ENCODE measurements at places on chromosomes 12 and 14.

GRCh38 chr12:47124451-47124850, 44.7 kb upstream of the AMIGO2 start:
- no peak for DNase-seq

- no peak for DNase-seq
These were observed 2.3 kb downstream of the COCH start for GRCh38 chr14:30876692-30877091.

DNA sequence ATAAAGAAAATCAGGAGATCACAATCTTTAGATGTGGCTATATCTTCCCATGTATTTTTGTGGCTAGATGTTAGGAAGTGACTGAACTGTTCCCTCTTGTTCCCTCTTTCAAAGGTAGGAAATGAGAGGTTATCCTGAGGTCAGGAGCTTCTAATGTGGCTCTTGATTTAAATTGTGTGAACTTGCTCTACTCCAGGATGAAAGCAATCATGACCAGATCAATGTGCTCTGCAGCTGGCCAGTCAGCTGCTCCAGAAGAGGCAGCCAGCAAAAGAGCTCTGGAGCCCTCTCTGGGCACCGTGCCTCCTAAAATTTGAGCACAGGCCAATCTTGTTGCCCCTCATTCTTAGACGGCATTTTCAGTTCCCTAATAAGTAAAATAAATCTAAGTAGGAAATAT, 32.0 kb downstream of the CDK17 start:
- DNase-seq, result no peak

- DNase-seq, result no peak
These were observed 82.0 kb upstream of the PTHLH start for GRCh38 chr12:28054583-28054982.

GRCh38 chr14:50964683-50965390, 20.6 kb upstream of the PYGL start:
- no peak for DNase-seq

- no peak for DNase-seq
These were observed 22.4 kb upstream of the FBRSL1 start for GRCh38 chr12:132467511-132467910.

DNA sequence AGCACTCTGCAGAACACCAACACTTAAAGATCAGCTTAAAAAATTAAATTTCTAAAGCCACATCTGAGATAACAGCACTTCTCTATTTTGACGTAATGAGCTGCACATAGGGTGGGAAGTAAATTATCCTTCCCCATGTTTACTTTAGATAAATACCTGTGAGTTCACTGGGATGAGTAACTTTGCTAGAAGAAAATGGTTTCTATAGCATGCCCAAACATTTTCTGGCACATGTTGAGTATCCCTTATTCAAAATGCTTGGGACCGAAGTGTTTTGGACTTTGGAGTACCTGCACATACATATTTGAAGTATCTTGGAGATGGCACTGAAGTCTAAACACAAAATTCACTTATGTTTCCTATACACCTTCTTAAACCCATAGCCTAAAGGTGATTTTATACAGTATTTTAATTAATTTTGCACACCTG, 6.6 kb downstream of the SLC38A2 start:
- DNase-seq, result no peak

GRCh38 chr12:19451196-19451595, 11.9 kb downstream of the AEBP2 start:
- DNase-seq, result no peak

DNA sequence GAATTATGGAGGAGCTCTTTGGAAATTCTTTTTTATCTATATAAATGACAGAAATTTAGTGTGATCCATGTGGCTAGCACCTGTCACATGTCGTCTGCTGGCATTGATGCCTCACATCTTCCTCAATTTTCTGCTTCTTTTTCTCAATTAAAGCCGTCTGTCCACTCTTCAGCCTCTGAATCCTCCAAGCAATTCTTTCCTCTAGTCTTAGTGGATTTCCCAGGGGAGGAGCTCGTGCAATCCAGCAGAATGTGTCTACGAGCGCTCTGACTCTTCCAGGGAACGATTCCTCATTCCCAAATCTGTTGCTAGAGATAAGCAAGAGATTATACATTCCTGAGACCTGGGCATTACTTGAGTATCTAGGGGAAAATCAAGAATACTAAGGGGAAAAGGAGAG, 176.6 kb downstream of the EMP1 start:
- no peak for DNase-seq

GRCh38 chr12:80807640-80808288, 91.1 kb downstream of the MYF5 start:
- DNase-seq, result no peak

- DNase-seq, result no peak
These were observed 112.2 kb downstream of the CHST11 start for GRCh38 chr12:104568935-104569334.

DNA sequence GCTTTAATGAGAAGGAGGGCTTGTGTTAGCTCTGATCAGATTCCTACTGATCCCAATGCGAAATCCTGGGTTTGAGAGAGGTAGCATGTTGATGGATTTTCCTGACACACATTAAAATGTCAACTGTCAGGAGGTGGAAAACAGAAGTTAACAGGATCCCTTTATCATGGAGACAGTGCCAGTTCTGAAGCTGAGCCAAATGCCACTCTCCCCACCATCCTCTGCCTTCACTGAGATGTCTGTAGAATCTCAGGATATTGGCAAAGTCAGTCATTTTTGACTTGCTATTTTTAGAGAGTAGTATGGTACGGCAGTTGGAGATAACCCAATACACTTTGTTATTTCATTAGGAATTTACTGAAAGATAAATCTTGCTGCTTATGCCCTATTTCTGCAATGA, 1816.2 kb upstream of the FLRT2 start:
- DNase-seq, result no peak

DNA sequence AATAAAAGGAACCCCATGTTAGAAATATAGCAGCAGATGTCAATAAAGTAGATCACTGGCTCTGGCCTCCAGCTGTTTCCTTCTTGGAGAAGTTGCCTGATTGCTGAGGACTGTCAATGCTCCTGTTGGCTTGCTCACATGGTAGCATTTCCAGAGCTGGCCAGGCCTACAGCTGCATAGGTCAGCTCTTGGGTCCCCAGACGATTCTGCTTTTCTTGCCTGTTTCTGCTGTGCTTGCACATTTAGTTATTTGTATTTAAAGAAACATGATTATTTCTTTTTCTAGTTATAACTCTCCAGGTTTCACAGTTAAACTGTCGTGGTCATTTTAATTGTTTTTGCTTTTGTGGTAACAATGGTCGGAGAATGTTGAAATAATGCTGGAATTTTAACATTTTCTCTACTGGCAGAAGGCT, 7.2 kb downstream of the NAV3 start:
- DNase-seq, result no peak

DNA sequence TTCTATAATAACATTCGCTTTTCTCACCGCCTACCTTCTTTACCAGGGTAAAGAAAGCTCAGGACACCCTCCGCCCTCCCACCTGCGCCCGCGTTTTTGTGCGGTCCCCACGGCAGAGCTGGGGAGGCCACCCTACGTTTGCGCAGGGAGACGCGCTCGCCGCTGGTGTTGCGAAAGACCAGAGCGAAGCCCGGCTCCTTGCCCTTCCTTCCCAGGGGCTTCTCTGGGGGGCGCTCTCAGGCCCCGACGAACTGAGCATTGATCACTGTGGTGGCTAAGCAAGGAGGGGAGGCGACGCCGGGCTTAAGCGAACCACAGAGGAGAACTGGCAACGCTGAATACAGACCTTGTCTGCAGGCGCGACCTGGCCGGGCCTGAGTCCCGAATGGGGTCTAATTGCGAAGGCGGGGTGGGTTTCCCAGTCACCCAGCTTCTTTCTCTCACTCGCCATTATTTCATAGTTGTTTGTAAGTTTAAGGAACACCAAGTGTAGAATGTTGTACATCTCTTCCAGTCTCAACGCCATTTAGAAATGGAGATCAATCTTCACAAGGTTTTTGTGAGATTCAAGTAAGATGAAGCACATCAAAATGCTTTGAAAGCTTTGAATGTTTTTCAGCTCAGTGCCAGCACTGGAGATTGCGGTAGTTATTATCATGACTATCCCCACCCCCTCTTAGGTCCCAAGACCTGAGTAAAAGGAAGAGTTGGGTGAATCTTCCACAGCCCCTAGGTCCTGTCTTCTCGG, 1.7 kb upstream of the NKX2-1 start:
- no peak for DNase-seq

GRCh38 chr12:125455556-125455955, 390.3 kb downstream of the AACS start:
- DNase-seq, result no peak

- no peak for DNase-seq
These were observed 16.8 kb downstream of the ISCA2 start for GRCh38 chr14:74510223-74510931.

DNA sequence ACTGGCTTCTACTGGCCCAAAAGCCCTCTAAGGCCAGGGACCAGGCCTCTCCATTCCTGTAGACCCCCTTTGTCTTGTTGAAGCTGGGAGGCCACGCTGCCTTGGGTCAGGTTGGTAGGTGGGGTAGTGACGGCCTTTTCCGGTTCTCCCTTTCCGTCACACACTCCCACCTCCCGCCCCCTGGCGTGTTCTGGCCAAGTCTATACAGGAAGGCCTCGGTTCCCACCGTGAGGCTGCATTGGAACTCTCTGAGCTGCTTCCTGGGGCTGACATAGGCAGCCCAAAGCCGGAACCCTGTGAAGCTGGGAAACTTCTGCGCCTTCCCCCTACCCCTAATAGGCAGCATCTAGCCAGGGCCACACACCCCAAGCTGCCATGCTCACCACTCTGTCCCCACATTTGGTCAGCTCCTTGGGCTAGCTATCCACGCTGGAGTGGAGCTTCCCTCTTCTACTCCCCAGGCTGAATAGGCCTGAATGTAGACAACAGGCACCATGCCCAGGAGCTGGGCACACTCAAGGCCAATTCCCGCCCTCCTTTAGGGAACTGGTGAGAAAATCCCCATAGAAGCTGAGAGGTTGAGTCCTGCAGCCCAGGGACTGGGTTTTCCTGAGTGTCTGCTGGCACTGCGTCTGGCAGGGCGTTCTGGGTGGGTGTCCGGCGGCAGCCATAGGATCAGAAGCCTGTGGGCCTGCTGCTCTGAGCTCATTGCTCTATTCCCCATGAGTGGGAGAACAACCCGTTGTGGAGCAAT, 35.7 kb downstream of the RIN3 start:
- no peak for DNase-seq

DNA sequence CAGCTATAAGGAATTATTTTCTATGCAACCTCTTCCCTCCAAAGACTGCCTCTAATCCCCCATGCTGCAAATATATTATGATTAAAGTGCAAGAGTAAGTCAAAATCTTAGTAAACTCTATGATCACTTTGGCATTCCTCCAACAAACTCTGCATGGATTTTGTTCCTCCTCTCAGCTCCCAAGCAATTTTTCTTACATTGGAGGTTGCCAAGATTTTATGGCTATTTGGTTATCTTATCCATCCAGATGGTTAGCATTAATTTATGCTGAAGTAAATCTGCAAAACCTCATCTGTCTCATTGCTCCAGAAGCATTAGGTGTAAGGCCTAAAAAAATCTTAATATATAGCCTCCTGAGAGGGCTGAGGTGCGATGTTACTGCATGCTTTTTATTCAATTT, 228.1 kb downstream of the CHST11 start:
- DNase-seq, result no peak

GRCh38 chr12:130334937-130335336, 2.8 kb upstream of the PIWIL1 start:
- no peak for DNase-seq

GRCh38 chr14:20836668-20837338, 34.2 kb upstream of the RNASE1 start:
- DNase-seq, result no peak

DNA sequence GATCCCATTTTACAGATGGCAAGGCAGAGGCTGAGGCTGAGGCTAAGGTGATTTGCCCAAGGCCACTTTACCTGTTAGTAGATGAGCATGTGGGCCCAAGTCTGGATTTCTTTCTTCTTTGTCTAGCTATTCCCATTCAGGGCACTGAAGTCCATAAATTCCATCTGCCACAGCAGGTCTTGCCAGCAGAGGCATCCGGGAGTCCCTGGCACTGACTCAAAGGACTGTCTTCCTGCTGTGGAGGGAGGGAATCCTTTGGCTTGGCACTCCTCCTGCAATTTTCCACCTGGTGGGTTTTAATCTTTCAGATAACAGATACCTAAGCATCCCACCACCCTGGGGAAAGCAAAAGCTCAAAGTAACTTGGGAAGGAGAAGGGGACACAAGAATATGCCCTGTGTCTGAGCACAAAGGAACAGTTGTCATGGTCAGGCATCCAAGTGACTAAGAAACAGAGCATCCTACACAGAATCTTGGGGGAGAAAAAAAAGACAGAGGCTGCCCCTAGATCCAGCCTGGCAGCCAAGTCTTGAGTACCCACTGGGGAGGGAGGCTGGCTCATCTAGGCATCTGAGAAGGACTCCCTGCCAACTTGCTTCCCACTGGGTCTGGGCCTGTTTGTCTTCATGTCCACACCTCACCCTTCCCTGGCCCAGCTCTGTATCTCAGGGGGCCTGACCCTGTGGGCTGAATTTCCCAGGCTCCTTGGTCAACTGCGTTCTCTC, 35.6 kb upstream of the CMKLR1 start:
- no peak for DNase-seq

- DNase-seq, result no peak
These were observed 62.4 kb upstream of the PSMA6 start for GRCh38 chr14:35229792-35230089.

- DNase-seq, result no peak
These were observed 296.6 kb upstream of the PRICKLE1 start for GRCh38 chr12:42886160-42886559.

GRCh38 chr12:118220702-118221101, 84.8 kb downstream of the PEBP1 start:
- DNase-seq, result no peak

GRCh38 chr14:90381011-90381786, 15.6 kb upstream of the CALM1 start:
- DNase-seq, result no peak

GRCh38 chr14:69378274-69378673, 19.8 kb downstream of the ERH start:
- no peak for DNase-seq

GRCh38 chr12:76666290-76666835, 97.6 kb upstream of the ZDHHC17 start:
- DNase-seq, result no peak

- no peak for DNase-seq
These were observed 57.3 kb downstream of the DAD1 start for GRCh38 chr14:22531451-22532344.

GRCh38 chr12:14256555-14257169, 108.8 kb upstream of the ATF7IP start:
- DNase-seq, result peak; percentile 80

DNA sequence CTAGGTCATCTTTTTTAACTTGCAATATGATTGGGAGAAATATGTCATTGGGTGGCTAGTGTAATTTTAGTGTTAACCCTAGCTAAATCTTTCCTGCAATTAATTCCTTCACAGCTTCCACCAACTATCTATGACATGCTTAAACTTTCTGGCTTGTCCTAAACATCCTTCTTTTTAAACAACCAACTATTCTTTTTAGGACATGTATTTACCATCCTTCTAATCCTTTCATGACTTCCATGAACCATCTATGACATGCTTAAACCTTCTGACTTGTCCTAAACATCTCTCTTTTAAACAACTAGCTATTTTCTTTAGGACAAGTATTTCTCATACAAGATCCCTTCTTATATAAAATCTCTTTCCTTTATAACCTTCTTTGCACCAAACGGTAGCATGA, 179.6 kb upstream of the PDZRN4 start:
- no peak for DNase-seq

Data from activated naive CD4-positive, alpha-beta T cell treated with Interleukin-2 at 50 U/mL for 16 hours (primary cell).